ENCODE measurements at places on chromosomes 3 and 15.
A peak's percentile ranks its signal among the peaks of the same experiment; 100 is the strongest.

DNA sequence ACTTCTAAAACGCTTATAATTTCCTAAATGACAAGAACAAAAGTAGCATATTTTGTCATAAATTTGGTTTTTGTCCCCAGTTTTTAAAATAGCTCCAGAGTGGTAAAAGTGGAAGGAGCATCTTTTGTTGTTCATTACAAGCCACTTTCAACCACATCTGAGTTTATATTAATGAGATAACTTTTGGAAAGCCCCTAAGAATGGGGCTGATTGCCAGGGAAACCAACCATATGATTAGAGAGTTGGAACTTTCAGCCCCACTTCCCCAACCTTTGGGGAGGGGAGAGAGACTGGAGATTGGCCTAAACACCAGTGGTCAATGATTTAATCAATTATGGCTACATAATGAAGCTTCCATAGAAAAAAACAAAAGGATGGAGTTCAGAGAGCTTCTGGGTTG lies 57.4 kb downstream of the CPA3 start:
- ATAC-seq, result no peak

DNA sequence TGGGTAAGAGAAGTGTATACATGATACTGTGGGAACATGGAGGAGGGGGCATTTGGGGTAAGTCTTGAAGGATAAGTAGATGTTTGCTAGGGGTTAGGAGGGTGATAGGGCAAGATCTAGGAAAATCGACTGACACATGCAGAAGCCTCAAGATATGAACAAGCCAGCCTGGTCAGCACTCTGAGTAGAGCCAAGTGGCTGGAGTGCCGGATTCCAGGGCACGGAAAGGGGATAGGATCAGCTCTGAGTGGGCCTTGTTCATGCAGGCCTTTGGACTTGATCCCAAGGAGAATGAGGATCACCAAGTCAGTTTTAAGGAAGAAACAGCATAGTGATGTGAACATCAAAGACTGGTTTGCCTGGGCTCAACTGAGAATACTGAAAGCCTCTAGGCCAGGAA lies 24.3 kb upstream of the MANF start:
- ATAC-seq, result no peak

DNA sequence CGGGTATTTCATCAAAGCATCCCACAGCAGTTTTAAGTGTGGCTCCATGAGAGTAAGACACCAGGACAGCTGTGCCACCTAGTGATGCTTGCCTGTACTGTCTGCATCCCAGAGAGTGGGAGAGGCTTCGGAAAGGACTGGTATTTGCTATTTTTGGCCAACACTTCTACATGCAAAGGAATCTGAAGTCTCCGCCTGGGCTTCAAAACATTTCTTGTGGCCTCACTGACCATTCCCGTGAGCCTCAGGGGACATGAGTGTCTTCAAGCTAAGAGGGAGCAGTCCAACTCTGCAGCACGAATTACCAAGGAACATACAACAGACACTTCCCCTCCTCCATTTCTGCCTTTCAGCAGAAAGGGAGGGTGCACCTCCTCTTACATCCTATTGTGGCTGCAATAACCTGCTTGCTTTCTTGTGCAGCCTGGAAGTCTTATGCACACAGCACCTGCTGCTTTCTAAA lies 177.5 kb downstream of the RORA start:
- no peak for ATAC-seq

DNA sequence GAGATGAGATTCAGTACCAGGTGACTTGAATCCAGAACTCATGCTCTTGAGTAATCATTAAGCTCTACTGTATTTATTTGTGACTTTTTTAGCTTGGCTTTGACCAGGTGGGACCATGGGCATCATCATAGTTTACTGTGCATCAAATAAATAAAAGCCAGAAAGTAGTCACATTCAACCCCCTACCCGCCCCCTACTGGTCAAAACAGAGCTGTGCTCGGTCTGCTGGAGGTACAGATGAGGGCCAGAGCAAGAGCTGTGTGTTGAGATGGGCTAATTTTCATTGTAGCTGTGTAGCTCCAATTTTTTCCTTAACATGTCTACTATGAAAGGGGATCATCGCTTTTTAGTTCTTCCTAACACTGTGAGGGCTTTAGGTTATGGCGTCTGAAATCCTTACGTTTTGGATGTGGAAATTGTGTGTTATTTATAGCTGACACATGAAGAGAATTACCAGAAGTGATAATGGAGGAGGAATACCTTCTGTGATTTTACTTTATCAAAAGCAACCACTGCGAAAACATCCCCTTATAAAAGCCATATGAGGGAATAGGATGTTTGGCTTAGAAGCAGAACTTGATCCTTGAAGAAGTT lies 375.1 kb downstream of the PTPRG start:
- no peak for ATAC-seq

DNA sequence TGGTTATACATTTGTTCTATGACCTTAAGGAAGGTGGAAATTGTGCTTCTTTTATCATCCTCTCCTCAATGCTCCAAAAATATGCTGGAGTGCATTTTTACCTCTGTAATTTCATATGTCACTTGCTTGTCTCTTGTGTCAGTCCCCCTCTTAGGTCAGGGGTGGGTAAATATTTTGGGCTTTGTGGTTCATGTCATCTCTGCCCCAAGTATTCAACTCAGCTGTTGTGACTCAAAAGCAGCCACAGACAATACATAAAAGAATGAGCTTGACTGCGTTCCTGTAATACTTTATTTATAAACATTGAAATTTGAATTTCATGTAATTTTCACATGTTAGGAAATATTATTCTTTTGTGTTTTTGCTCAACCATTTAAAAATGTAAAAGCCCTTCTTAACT lies 60.4 kb upstream of the SLC24A5 start:
- ATAC-seq, result no peak

- no peak for ATAC-seq
Observed at GRCh38 chr15:66102563-66103292, 150.8 kb downstream of the MEGF11 start.

DNA sequence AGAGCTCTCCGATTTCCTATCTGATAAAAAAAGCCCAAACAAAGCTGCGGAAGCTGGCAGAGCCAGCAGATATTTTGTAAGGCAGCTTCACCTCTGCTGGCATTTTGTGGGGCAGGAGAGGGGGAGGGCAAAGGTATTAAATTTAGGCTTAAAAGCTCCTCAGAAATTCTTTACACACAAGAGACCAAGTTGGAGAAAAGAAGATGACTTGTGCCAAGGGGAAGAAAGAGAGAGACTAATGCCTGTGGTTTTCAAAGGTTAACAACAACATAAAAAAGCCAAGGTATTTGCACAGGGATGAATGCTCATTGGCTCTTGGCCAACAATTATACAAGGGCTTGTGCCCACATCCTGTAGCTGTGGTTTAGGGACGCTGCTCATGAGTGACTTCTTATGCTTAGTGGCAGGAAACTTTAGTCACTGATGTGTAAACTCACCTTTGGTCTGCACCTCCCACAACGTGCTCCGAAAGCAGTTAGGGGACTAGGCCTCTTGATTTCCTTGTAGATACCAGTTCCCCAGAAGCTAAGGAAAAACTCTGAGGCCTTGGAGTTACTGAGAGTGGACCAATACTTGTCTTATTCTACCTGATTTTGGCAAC lies 152.9 kb downstream of the TPRG1 start:
- ATAC-seq, result peak; percentile 100

DNA sequence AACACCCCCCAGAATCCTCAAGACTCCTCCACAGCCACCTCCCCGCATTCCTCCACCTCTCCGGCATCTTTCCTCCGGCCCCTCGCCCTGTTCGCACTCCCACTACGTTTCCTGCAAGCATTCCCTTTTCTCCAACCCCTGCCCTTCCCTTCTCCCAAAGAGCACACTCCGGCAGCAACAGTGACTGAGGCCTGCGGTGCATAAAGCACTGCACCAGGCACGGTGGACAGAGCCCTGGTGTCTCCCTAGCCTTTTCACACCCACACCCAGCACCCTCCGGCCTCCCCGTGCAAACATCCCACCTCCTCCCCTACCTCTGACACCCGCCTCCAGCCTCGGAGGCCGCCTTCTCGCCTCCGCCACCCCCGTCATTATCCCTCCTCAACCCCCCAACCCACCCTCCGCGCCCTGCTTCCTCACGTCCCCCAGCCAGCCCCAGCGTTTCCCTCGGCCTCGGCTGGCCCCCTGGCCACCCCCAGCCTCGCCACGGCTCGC lies 577 bp downstream of the ZNF148 start:
- peak; percentile 17 for ATAC-seq

DNA sequence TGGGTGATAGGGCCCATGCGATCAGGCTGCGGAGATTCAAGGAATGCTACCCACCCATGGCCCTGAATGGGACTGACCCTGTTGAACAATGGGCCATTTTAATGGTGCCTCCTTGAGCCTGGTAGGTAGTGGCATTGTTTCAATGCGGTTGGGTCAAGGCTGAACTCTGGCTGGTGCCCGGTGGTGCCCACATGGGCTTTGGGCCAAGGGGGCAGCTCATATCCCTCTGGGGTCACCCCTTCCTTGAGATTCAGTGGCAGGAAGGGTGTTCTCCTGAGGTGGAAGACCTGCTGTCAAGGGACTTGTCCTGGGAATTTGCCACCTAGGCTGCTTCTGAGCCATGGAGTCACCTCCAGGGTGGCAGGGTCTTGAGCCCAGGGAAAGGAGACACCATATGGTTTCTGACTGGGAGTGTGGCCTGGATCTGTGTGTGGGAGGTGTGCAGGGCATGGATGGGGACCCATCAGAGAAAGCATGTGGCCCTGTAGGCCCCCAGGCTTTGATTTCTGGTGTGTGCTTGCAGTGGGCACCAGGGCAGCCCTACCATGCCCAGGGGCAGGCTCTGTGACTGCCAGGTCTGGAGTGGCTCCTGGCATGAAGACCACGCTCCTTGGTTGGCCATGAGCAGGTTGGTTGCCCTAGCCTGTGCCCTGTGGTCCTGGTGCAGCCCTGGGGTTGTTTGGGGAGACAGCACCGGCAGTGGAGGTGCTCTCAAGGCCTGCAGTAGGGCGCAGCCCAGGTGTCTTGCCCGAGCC lies 199.9 kb downstream of the UBE3A start:
- no peak for ATAC-seq

DNA sequence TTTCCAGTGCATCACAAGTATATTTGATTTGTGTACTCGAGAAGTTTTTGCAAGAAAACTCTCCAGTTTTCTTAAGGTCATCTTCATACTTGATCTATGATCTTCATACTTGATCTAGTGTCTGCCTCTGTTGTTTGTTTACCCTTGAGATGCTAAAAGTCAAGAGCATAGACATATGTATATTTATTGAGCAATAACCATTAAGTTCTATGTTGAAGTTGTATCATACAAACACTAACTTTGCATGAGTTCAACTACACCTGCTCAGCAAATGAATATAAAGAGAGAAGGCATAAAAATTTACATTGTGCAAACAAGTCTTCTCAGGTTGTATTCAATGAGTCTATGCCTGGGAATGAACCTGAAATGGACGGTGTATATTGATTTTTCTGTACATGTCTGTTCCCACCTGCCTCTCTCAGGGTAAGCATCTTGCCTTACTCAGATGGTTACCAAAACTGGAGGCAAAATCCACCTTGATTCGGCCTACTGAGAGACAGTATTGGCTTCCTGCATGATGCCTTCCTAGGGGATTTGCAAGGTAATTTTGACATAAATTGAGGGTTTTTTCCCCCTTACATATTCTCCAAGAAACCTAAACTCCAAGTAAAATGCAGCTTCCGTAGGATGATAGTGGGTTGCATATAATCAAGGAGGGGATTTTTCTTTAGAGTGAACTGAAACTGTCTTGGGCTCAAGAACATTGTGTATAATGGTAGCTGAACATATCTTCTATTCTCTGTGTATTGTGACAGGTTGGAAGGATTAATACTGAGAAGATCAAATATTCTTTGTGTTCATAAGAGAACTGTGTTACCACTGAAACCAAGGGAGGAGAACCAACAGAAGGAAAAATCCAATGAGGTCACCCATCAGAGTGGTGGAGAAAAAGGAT lies 110.4 kb downstream of the FILIP1L start:
- no peak for ATAC-seq

DNA sequence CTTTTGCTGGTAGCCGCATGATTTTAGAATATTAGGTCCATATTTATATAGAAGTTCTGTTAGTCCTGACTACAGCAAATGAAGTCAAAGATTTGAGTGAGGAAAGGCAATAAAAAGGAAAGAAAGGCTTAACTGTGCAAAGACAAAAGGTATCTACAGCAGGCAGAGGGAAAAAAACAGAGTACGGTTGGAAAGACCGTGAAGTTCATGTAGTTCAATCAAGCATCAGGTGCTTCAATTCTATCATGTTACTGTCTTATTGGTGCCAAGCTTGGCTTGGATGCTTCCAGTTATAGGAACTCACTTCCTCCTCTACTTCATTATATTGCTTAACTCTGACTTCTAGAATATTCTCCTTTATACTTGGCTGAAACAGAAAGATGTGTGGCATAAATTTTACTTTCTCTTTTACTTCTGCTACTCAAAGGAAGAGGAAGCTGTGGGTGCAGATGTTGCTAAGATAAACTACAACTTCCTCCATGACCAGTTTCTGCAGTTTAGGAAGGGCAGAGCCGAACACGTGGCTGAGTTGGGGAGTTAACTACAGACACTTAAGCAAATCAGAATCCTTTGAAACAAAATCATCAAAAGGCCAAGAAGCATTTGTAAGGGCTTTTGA lies 72.6 kb upstream of the ZBED2 start:
- ATAC-seq, result peak; percentile 96

- no peak for ATAC-seq
Observed at GRCh38 chr15:62858343-62858742, 184.2 kb upstream of the TPM1 start.

DNA sequence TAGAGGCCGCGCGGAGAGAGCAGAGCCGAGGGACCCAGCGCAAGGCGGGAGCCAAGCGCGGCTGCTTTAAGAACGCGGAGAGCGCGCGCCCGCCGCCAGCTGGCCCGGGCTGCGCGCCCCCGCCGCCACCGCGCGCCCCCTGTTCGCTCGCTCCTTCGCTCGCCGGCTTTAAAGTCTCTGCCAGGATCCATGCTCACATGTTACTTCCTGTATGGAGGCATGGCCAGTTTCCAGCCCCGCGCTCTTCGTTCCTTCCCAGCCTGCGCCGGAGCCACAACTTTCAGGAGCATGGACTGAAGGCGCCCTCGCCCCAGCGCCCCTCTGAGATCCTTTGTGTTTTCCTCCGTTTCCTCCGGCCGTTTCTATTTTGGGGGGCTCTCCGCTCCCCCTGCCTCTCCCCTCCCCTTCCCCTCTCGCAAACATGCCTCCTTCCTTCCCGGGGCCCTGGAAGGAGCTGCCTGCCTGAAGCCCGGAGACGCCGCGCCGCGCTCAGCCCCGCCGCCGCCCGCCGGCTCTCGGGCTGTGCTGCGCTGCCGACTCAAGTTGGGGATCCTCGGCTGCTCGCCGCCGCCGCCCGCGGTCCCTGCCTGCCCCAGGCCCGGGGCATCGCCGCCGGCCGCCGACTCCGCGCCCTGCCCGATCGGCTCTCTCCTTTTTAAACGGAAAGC lies at the start of gene PTPRG:
PTPRG (plus strand) TSS at position 198 of the 668 bp plus-strand sequence. CDS start 717 bp downstream, outside the sequence.
- ATAC-seq, result no peak

All from activated CD4-positive, CD25-positive, alpha-beta regulatory T cell treated with anti-CD3 and anti-CD28 coated beads, Interleukin-2, amount 50 U/mL, for 24 hours (primary cell).